T-helper 1 cell (primary cell): ENCODE measurements at places on chromosomes 13 and 19.

GRCh38 chr13:113028336-113029060 is 59.5 kb downstream of the MCF2L start:
- no peak for DNase-seq

- no peak for DNase-seq
These were observed 111.9 kb downstream of the DIAPH3 start for GRCh38 chr13:60051754-60052285.

DNA sequence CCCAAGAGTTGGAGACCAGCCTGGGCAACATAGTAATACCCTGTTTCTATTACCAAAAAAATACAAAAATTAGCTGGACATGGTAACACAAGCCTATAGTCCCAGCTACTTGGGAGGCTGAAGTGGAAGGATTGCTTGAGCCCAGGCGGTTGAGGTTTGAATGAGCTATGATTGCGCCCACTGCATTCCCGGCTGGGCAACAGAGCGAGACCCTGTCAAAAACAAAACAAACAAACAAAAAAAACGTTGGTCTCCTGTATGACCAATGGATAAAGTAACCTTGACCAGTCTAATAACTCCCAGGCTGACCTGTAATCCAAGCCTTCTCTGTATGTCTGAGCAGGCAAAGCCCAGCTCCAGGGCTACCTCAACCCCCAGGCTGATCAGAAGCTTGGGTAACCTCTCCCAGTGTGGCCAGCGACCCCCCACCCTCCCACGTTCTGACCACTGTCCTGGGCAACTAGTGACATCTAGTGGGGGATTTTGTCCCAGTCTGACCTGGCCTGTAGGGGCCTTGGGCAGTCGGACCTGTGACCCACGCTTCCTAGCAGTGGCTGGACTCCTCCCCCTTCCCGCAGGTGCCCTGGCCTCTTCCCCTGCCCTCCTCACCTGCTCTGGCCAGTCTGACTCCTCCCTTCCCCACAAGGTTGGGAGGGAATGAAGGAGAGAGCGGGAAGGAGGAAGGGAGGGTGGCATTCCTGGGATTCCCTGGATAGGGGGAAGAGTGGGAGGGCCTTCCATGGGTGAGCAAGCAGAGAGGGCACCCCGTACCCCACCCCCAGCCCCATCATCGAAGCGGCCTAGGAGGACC is 1.0 kb upstream of the BCAM start:
- DNase-seq, result no peak

DNA sequence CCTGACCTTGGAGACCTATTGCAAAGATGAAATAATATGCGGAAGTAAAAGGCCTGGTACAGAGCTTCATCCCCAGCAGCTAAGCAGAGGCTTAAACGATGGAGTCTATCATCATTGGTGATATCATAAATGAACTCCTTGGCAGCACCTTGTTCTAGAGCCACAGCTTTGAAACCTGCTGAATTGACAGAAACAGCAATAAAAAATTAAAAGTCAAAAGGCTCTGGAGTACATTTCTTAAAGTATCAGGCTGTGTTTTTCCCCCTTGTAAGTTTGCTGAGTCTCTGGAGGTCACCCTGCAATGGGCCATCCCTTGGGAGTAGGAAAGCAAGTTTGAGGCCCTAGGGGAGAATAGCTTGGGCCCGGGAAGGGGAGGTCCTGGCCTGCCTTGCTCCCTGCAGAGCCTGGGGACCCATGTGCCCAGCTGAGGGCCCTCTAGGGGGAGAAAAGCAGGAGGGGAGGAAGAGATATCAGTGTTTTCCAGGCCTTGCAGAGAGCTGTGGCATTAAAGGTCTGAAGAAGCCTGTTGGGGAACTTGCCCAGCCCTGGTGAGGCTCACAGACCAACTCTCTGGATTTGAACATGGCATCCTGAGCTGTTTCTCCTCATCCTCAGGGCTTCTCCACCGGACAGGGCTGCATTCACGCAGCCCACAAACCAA is 416.1 kb downstream of the ZNF536 start:
- no peak for DNase-seq

DNA sequence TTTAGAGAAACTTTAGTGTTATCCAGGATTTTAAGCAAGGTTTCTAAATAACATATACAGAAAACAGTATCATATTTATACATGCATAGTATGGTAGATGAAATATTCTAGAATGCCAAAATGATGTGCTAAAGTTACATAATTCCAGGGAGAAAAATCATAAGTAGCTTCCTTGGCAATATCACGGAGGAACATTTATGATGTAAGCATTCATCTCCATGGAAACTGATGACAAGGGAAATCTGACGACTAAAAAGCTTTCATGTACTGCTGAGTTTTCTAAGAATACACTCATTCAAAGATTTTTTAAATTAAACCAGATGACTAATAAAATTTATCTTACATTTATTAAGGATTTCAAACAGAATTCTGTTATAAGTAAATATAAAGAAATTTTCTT is 4.7 kb downstream of the TEX30 start:
- DNase-seq, result no peak

GRCh38 chr19:7932276-7932929 is 6.5 kb upstream of the CTXN1 start:
- no peak for DNase-seq
